ENCODE measurements at places on chromosomes 5 and 9. TPM values are rescaled to one million over a fixed set of nuclear protein-coding genes. Genes with fewer than 3 reads are reported as not detected.

Gene CDKN2B-AS1
- 7.0 TPM for total RNA-seq

Gene RNF180
- total RNA-seq = under 0.01 TPM

Gene WDR36
- 32.8 TPM for total RNA-seq

Gene CCDC192
- total RNA-seq = not detected

Gene C5orf52
- not detected for total RNA-seq

Gene PTGES
- 0.96 TPM for total RNA-seq

Gene SNCB
- total RNA-seq = not detected

All from RPMI7951 (cell line).